ENCODE measurements at places on chromosomes 5 and 9. TPM values are rescaled to one million over a fixed set of nuclear protein-coding genes. Genes with fewer than 3 reads are reported as not detected.

PCDHA9 gene
- total RNA-seq, result under 0.01 TPM

SH3GL2 gene
- 0.43 TPM for total RNA-seq

NCS1 gene
- total RNA-seq, result 42.7 TPM

KIF4B gene
- not detected for total RNA-seq

FBXW2 gene
- total RNA-seq, result 35.4 TPM

SLC46A2 gene
- not detected for total RNA-seq

ACSL6 gene
- not detected for total RNA-seq

DAB2 gene
- total RNA-seq, result 332 TPM

FOXD1 gene
- 6.1 TPM for total RNA-seq

SV2C gene
- total RNA-seq, result not detected

CARD9 gene
- total RNA-seq, result 20.0 TPM

CTNND2 gene
- not detected for total RNA-seq

ESM1 gene
- under 0.01 TPM for total RNA-seq

F2RL2 gene
- total RNA-seq, result 29.8 TPM

INSL6 gene
- 0.64 TPM for total RNA-seq

ANKRD34B gene
- not detected for total RNA-seq

SH3PXD2B gene
- total RNA-seq, result 32.2 TPM

HMGXB3 gene
- total RNA-seq, result 45.3 TPM

ASTN2 gene
- total RNA-seq, result 5.6 TPM

GFI1B gene
- 0.32 TPM for total RNA-seq

BOD1 gene
- 66.0 TPM for total RNA-seq

SGCD gene
- 15.1 TPM for total RNA-seq

DNAI1 gene
- under 0.01 TPM for total RNA-seq

ERCC8 gene
- total RNA-seq, result 18.0 TPM

CAAP1 gene
- total RNA-seq, result 29.4 TPM

PCDHB6 gene
- total RNA-seq, result under 0.01 TPM

PCDHGA12 gene
- total RNA-seq, result 15.5 TPM

PROB1 gene
- 3.9 TPM for total RNA-seq
